ENCODE measurements at places on chromosomes 3 and 15.

- no peak for DNase-seq
Measured at GRCh38 chr3:141941093-141941492, 64.7 kb downstream of the ATP1B3 start.

DNA sequence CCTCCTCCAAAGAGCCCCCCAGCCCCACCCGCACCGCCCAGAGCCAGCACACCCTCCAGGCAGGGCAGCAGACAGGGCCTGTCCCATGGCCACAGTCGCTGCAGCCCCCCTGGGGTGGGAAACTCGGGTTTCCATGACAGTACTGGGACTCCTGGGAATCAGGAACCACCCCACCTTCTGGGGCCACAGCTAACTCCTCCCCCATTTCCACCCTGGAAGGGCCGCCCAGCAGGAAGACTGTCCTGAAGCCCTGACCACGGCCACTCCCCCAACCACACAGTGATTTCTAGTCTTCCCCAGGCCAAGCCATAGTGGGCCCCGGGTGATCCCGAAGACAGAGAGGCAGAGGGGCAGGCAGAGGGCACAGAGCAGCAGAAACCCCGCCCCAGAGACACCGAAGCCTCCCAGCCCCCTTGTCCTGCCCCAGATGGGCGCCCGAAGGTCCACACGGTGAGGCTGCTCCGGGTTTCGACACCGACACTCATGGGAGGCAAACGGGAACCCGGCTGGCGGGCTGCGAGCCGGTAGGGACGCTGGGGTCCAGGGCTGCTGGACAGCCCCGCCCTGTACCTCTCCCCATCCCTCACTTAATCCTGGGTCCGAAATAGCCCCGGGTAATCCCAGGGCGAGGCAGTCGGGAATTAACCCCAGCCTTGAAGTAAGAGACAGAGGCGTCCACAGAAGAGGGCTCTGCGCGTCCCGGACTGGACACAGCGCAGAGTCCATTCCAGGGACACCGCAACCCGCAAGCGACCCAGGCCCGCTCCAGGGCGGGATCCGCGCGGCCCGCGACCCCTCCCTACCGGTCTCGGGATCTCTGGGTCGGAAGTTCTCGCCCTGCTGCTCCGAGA lies 138.4 kb downstream of the NUP210 start:
- no peak for DNase-seq

- DNase-seq: peak; percentile 76
Measured at GRCh38 chr3:11719406-11720303, 75.9 kb upstream of the VGLL4 start.

DNA sequence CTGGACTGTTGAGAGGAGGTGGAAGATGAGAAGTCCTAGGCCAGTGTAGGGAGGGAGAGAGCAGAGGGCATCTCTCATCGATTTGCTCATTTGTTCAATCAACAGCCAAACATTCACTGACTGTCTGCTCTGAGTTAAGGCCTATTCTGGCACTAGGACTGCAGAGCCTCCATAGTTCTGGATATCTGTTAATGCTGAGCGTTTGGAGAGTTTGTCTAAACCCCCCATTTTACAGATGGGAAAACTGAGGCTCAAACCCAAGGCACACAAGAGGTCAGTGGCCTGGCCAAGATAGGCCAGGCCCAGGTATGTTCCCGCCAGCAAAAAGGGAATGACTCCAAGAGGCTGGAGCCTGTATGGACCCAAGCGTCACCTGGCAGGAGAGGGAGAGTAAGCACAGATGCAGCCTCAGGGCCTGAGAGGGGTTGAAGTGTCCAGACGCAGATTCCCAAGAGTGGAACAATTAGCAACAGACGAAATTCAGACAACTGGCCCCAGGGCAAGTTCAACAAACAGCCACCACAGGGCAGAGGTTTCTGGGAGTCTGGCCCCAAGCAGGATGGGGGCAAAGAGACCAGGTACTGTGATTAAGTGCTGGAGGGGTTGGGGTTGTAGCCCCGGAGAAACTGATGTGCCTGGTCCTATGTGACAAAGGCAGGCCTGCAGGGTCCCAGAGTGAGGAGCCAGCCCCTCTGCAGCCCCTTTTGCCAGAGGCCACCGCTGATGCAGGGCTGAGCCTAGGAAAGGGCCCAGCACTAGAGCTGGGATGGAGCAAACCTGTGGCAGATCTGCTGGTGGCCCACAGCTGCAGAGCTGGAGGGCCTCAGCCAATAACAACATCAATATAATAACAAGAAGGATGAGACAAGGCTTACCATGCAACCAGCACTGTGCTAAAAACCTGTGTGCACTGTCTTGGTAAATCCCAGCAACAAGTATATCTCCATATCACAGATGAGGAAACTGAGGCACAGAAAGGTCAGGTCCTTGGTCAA lies 245.1 kb upstream of the TLE3 start:
- no peak for DNase-seq

GRCh38 chr3:17399586-17399985 lies 342.8 kb downstream of the TBC1D5 start:
- no peak for DNase-seq

- no peak for DNase-seq
Measured at GRCh38 chr15:51952805-51953204, 18.8 kb downstream of the LEO1 start.

GRCh38 chr15:33111041-33111451 lies 83.5 kb downstream of the FMN1 start:
- DNase-seq: no peak

GRCh38 chr3:55549177-55549576 lies 62.1 kb upstream of the WNT5A start:
- DNase-seq: no peak

- no peak for DNase-seq
Measured at GRCh38 chr15:70160267-70160666, 62.5 kb upstream of the TLE3 start.

- DNase-seq: no peak
Measured at GRCh38 chr15:96121086-96121920, 209.2 kb upstream of the NR2F2 start.
